ENCODE measurements at places on chromosomes 5 and 9. TPM values are rescaled to one million over a fixed set of nuclear protein-coding genes. Genes with fewer than 3 reads are reported as not detected.

NTRK2 gene
- 0.18 TPM for total RNA-seq

SPATA31A3 gene
- total RNA-seq = not detected

RARS1 gene
- total RNA-seq = 160 TPM

AJM1 gene
- total RNA-seq = 1.7 TPM

PCDHGA4 gene
- 0.30 TPM for total RNA-seq

KLF9 gene
- total RNA-seq = 21.3 TPM

CDKN2B gene
- not detected for total RNA-seq

RORB gene
- not detected for total RNA-seq

CYLC2 gene
- not detected for total RNA-seq

SELENOP gene
- 0.95 TPM for total RNA-seq

GADD45G gene
- 6.4 TPM for total RNA-seq

PTGDS gene
- total RNA-seq = 0.51 TPM

MCTP1 gene
- 0.92 TPM for total RNA-seq

SPINK1 gene
- total RNA-seq = 4.7 TPM

NEUROG1 gene
- total RNA-seq = not detected

ARID3C gene
- total RNA-seq = not detected

TMEM252 gene
- not detected for total RNA-seq

SGTB gene
- total RNA-seq = 11.0 TPM

ZNG1F gene
- total RNA-seq = 6.9 TPM
